ENCODE measurements at places on chromosomes 1 and 21. TPM values are rescaled to one million over a fixed set of nuclear protein-coding genes. Genes with fewer than 3 reads are reported as not detected.

SPAG17 gene
- total RNA-seq: not detected

DCDC2B gene
- 0.16 TPM for total RNA-seq

RPS6KC1 gene
- 13.0 TPM for total RNA-seq

DLGAP3 gene
- total RNA-seq: 0.84 TPM

SPRR2F gene
- not detected for total RNA-seq

PAFAH2 gene
- total RNA-seq: 9.5 TPM

MROH9 gene
- total RNA-seq: not detected

GRCh38 chr1:167223144-167224103, 2.7 kb downstream of the POU2F1 start:
- DNase-seq: no peak

GRCh38 chr1:30725450-30726095, 2.2 kb upstream of the MATN1 start:
- no peak for DNase-seq

DNA sequence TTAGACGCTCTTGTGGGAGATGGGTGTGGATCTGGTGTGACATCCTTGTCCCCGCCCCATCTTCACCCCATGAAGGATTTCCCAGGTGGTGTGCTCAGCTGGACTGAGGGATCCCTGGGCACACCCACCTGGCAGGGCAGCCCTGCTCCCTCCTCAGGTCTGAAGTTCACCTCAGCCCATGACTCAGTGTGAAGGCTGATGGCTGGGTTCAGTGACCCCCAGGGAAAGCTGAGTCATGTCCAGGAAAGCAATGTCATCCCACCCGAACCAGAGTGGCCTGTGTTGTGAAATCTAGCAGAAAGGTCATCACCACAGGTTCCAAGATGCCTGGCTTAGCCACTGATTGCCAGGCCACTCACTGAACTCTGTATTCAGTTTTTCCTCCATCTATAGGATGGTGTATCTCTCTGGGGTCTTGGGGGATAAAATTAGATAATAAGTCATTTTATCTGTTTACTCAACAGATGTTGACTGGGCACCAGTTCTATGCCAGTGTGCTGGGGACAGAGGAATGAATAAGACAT, 97.7 kb upstream of the JUN start:
- DNase-seq: no peak

DNA sequence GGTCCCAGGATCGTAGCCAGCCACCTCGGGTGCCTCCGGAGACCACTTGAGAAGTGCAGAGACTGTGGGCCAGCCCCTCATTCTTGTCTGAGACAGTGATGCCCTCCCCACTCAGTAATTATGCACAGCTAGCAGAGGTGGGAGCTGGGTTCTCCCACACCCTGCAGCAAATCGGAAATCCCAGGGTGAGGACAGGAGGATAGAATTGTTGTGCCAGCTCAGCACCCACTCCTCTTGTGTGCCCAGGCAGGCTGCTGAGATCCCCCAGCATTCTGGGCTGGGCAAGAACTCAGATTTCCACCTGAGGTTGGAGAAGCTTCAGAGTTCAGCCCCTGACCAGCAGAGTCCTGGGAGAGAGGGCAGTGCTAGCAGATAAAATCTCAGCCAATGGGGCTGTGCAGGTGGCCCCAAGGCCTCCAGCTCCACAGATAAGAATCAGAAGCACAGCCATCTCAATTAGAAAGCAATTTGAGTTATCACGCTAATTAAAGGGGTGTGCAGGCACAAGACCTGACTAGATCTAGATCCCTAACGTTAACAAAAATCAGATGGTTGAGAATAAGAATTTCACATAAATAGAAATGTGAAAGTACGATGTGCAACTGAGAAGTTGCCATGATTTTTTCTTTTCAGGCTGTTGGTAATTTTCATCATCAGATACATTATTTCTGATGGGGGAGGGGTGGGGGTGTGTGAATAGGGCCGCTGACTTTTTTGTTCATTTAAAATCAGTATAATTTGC, 45.5 kb upstream of the IRF2BP2 start:
- DNase-seq: no peak

DNA sequence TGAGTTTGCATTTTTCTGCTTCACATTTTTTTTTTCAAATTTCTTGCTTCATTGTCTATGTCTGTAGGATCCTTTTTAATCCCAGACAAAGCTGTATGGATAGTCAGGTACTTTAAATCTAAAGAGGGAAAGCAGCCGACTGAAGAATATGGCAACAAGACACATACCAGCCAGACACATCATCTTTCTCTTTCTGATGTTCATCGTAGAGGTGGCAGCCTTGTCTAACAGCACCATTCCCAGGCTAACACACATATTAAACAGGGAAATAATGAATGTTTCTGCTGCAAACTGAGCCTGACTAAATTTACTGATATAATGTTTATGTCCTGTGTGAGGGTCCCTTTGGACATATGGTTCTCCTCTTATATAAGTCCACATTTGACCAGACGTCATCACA, 3.7 kb upstream of the TEKT2 start:
- DNase-seq: no peak

DNA sequence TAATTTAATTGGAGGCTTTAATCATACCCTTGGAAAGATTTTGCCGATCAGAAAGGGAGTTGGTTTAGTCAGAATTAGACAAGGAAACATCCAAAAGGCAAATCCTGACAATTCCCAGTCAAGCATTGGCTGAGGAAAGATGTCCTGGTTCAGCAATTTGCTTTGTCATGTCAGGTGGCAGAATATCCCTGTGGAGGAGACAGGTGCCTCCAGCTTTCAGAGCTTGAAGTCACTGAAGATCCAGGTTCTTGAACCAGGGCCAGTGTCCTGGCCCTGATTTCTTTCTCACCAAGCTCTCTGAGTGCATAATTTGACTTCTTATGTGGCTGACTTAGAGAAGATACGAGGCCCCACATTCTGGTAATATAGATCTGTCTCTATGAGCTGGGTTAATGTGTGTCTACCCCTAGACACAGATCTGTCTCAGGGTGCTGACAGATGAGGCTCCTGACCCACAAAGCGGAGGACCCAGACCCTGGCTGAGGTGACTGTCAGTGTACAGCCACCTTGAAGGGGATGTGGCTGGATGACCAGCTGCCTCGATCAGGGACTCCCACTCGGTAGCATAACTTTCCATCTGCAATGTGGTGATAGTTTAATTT, 118.9 kb downstream of the HHAT start:
- DNase-seq: no peak

DNA sequence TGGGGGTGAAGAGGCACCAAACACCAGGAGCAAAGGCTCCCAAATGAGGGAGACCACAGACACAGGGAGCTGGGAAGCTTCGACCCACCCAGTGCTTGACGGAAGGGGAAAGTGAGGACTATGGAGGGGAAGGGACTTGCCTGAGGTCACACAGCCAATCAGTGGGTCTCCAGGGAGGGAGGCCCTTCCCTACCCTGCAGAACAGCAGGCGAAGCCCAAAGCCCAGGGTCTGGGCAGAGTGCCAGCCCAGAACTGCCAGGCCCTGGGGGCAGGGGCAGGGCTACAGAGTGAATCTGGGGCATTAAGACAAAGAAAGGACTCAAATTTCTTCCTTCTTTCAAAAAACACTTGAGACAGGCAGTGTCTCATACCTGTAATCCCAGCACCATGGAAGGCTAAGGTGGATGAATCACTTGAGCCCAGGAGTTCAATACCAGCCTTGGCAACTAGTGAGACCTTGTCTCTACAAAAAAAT, 45.5 kb upstream of the ECE1 start:
- DNase-seq: no peak

DNA sequence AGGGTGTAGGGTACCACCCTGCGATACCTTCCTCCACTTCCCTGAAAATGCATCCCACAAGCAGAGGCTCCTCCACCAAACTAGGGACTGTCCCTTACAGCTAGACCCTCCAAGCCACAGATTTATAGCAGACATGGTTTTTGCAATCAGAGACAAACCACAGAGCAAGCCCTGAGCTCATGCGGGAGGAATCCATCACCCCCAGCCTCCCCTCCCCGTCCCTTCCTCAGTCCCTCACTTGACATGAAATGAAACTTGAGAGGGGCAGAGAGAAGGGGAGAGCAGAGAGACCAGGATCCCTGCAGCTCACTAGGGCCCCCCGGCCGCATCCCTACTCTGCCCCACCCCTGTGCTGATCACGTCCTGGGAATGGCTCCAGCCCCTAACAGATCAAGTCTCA, 94.9 kb downstream of the MRPL37 start:
- DNase-seq: no peak

DNA sequence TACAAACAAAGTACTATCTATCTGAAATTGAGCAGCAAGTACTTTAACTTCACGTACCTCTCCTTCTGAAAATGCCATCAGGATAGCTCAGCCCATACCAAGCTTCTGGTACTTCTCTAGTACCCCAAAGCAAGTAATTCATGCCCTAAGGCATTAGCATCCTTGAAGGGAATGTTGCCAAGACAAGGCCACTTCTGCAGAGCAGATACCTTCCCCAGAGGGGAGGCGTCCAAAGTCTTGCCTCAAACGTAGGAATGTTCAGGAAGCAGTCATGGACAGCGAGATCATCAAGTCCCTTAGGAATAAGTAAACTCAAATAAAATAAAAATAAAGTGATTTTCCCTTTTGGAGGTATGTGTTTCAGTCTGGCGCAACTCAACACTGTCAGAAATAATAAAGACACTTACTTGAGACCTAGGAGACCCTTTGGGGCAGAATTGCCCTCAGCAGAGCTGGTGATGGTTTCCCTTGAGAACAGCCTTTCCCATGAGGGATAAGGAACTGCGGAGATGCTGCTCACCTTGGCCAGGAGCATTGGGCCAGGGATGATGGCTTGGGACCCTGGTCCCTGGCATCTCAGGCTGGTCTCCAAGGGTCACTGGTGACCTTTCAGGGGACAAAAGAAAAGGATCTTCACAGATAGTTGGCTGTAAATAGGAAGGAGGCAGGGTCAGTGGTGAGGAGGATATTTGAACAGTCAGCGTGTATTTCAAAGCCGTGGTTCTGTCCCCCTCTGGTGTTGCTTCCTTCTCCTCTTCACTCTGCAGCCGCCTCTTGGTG, 522.9 kb downstream of the KIF26B start:
- DNase-seq: no peak

DNA sequence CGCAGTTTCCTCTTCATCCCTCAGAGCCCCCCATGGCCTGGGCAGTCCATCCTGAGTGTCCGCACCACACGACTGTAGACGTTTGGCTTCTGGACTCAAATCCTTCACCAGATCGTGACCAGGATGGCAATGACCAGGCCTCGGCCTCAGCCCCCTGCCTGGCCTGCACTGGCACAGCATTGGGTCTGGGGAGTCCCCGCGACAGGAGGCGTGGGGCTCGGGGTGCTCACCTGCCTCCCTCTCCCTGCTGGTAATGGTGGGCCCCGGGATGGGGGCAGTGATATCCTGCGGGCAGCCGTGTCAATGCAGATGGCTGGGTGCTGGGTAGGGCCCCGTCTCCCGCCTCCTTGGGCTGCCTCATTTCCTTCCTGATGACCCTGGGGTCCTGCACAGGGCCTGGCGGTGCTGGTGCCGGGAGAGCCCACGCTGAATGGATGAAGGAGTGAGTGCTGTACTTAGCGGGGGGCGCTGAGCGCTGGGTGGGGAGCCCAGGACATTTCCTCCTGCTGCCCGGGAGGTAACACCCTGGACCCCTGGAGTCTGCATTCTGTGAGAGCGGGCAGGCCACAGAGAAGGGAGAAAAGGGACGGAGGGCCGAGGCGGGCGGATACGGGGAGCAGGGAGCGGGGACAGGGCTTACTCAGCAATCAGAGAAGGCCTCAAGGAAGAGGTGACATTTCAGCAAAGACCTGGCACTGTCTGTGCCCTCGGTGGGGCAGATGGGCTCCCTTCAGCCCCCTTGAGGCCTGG, 2.1 kb upstream of the TNFRSF14 start:
- no peak for DNase-seq

GRCh38 chr1:203142684-203143408, 15.3 kb downstream of the ADORA1 start:
- no peak for DNase-seq

GRCh38 chr1:3604468-3604974, 6.8 kb downstream of the MEGF6 start:
- DNase-seq: no peak

- DNase-seq: no peak
These were observed 5.1 kb downstream of the TMEM201 start for GRCh38 chr1:9593492-9594465.

DNA sequence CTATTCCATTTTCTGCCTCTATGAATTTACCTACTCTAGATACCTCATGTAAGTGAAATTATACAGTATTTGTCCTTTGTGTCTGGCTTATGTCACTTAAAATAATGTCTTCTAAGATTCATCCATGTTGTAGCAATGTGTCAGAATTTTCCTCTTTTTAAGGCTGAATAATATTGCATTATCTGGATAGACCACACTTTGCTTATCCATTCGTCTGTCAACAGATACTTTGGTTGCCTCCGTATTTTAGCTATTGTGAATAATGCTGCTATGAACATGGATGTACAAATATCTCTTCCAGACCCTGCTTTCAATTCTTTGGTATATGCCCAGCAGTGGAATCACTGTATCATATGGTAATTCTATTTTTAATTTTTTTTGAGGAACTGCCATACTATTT, 10.1 kb upstream of the CCSAP start:
- no peak for DNase-seq

DNA sequence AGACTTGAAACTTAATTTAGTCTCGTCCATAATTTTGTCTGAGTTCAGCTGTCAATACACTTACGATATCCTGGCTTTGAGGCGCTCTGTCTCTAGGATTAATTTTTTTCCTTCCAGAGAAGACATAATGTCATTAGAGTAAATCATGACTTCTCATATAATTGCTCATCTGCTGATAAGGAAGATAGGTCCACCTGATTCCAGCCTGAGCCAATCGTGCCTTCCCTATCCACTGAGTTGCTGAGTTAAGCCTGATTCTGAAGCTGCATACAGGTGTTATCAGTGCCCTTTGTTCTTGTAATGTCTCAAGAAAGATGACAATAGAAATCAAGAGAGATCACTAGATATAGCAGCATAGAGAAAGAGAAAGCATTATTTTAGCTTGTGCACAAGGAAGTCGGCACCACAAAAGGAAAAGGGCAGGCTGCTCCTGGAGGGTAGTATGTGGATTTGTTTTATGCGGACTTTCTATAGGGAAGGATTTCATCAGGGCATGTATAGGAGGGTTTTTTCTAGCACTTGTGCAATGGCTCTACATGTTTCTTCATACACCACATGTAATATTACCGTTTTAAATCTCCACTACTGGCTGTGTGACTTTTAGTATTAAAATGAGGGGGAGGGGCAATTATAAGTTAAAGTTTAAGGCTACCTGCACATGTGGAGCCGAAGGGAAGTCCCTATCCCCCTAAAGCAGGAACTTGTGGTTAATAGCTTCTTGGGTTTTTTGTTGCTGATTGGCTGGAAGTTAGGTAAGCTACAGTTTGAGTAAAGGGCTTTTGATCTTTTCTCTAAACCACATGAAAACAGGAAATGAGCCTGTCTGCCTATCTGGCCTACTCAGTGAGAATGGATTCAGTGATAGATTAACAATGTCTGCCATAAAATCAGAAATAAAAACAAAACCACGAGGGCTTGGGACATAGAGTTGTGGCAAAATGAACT, 133.4 kb downstream of the PLPPR5 start:
- peak; percentile 34 for DNase-seq

- DNase-seq: no peak
These were observed 24.9 kb upstream of the GRHL3 start for GRCh38 chr1:24294228-24294672.
